ENCODE measurements at places on chromosomes 13 and 19.

- peak; percentile 62 for DNase-seq
Measured at GRCh38 chr13:33176526-33176925, 109.0 kb downstream of the STARD13 start.

- DNase-seq = no peak
Measured at GRCh38 chr19:46678110-46678732, 17.2 kb upstream of the DACT3 start.

DNA sequence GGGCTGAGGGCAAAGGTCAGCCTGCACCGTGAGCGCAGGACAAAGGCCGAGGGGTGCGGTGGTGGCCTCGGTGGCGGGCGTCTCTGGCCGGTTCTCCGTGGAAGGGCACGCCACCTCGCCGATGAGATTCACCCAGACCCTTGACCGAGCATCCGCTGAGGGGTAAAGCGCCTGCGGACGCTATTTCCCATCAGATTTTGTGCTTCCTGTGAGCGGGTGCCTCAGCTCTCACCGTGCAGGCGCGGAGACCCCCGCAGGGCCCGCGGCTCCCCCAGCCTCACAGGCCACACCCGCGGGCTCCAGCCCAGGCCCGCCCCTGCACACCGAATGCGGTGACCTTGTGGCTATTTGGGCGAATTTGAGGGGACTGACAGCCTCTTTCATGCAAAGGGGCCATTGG lies 348.0 kb downstream of the TEX29 start:
- no peak for DNase-seq

DNA sequence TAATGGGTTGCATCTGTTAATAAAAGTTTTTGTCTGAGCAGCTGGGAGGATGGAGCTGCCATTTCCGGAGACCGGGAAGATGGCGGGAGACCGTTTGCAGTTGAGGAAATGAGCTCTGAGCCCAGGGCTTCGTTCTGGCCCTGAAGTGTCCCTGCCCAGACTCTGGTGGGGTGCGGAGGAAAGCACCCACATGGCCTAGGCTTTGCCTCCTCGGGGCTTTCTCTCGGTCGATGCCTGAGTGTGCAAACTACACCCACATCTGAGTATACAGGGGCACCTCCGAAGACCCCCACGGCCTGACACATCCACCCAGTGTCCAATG lies 15.6 kb upstream of the NANOS3 start:
- DNase-seq = no peak

DNA sequence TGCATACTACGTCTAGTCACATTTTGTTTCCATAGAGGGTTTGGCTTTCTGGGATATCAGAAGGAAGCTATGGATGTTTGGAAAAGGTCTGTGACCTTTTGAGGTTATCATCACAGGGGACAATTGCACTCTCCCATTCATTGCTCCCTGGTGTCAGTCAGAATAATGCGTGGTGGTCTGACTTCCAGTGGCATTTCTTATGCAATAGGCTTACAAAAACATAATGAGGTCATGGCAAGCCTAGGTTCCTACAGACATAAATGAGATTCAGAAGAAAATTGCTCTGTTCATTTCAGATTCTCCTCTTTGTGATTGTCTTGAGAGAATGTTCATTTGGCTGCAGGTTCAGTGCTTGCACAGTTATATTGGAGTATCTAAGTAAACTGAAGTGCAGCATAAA lies 54.6 kb downstream of the ARHGAP35 start:
- DNase-seq = peak; percentile 49

DNA sequence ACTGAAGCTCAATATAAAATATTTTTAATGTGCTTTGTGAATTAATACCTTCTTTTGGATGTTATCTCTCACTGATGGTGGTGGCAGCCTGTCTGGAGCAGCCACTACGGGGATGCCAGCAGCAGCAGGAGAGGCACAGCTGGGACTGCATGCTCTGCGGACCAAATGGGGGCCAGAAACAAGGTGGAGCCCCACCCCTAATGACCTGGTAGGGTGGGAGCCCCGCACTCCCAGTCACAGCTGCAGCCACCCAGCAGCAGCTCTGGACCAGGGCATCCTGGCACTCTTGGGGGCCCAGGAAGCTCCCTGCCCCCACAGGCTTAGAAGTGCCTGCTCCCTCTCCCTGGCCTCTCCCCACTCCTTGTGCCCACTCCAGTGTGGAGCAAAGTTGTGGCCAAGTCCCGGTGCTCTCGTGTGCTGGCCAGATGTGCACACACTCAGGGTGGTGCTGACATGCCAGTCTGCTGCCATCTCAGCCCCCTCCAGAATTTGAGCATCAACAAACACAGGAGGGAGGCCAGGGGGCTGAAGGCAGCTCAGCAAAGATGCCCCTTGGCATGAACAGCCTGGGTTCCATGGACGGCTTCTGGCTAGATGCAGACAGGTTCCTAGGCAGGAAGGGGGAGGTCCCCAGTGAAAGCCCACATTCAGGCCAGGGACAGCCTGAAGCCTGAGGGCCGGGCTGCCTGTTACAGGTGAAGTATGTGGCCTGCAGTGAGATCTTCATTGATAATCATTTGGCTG lies 696.7 kb upstream of the SLITRK5 start:
- no peak for DNase-seq

- DNase-seq = no peak
Measured at GRCh38 chr13:71876648-71877255, 9.7 kb upstream of the DACH1 start.

GRCh38 chr13:91359631-91360030 lies 12.1 kb downstream of the MIR17HG start:
- no peak for DNase-seq

DNA sequence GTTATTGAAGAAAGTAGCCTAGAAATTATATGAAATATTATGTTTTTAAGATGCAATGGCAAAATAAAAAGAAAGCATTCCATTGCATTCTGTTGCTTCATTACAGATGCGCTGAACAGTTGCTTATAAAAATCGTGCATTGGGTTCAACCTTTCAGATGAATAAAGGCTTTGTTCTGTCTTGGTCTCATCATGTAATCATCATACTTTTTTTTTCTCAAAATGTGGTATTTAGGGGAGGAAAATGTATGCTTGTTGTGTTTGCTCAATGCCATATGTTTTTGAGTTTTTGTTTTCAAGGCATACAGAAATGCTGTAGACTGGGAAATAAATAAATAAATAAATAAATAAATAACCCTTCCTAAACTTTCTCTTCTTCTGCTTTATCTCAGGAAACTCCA lies 1.1 kb upstream of the MBNL2 start:
- no peak for DNase-seq
